SK-MEL-5 (cell line): ENCODE measurements at places on chromosomes 16 and 17. TPM values are rescaled to one million over a fixed set of nuclear protein-coding genes. Genes with fewer than 3 reads are reported as not detected.

DNA sequence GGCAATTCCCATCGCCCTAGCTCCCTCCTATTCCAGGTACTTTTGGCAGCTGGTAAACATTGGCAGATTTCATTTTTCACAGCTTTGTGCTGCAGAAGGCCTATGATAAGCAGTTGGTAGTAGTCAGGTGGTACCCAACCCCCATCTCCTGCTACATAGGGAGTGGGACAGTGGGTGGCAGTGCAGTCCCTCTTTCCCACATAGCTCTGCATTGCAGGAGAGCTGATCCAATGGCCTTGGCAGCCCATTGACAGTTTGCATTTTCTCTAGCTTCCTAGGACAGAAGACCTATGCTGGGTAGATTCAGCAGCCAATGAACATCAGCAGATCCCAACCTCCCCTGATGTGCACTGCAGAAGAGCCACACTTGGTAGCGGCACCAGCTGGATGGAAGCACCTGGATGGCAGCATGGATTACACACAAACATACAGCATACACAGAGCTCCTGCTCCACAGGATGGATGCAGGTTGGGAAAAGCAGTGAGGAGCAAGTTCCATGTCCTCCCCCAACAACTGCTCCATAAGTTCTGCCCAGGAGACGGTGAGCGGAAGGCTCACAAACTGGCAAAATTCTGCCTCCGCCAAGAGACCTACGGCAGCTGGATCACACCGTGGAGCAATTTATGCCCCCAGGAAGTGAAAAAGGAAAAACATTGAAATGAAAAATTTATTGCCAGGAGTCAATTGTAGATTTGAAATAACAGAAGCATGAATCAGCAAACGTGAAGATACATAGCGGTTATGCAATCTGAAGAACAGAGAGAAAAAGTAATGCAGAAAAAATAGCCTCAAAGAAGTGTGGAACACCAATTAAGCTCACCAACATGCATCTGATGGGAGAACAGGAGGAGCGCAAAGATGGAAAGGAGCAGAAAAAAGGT, 95.7 kb downstream of the CACNG1 start:
- peak; percentile 20 for DNase-seq

- no peak for DNase-seq
Measured at GRCh38 chr16:66388350-66389139, 22.1 kb downstream of the CDH5 start.

DNA sequence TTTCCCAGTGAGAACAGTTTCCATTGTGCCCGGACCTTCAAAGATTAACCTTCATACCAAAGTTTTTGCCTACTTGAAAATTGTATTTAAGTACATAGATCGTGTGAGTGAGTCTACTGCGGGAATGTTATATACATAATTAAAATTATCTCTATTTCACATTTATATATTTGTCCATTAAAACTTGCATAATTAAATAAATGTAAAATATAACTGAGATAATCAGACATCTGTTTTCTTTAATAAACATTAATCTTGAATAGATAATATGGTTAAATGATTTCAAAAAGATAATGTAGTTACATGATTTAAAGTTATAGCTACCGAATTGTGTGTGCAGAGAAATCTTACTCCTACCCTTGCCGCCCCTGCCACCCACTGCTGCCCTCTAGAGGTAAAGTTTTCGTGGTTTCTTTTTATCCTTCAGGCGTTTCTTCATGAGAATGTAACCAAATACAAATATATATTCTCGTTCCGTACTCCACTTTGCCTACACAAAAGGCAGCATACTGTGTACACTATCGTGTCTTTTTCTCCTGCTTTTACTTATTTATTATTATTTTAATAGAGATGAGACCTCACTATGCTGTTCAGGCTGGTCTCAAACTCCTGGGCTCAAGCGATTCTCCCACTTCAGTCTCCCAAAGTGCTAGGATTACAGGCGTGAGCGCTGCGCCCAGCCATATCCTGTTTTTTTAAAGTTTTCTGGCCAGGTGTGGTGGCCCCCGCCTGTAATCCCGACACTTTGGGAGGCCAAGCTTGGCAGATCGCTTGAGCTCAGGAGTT, 35.6 kb downstream of the RPA1 start:
- DNase-seq, result peak; percentile 74

DNA sequence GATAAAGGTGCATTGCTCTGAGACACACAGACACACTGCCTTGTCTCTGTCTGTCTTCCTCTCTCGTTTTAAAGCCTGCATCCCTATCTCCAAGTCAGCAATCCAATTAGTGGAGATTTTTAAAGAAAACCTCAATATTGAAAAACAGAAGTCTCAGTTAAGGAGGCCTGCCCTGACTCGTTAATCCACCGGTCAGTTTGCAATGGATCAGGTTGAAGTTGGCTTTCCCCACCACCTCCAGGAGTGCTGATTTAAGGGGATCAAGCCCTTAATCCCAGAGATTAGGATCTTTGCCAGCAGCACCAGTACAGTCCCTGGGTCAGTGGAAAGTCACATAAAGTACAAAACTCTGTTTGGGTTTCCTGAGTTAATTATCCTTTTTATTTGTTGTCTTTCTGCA, 271.1 kb upstream of the ASIC2 start:
- no peak for DNase-seq

DNA sequence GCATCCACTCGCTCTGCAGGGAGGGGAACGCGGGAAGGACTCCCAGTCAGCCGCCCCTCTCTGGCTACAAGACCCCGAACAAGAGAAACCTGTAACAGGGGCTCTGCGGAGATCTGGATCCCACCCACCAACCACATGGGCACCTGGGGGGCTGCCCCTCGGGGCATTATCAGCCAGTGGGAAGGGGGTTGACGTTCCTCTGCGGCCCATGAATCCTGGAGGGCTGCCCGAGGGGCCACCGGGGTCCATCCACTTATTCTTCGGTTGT, 1.8 kb upstream of the PCGF2 start:
- DNase-seq, result no peak

Gene LRRC36
- 0.64 and 1.1 TPM in 2 replicates for total RNA-seq

Gene ST6GALNAC1
- 0.79 and 1.7 TPM in 2 replicates for total RNA-seq

GRCh38 chr16:22618842-22619241, 108.2 kb downstream of the NPIPB5 start:
- no peak for DNase-seq

GRCh38 chr16:569445-570254, at the start of gene PIGQ:
Gene PIGQ, plus strand, starts transcription at chr16:569968. Its CDS starts 4,107 bp downstream, at chr16:574075.
- peak; percentile 40 for DNase-seq

Gene CD19
- total RNA-seq, result not detected in 2 replicates

Gene OTOP2
- not detected in 2 replicates for total RNA-seq

DNA sequence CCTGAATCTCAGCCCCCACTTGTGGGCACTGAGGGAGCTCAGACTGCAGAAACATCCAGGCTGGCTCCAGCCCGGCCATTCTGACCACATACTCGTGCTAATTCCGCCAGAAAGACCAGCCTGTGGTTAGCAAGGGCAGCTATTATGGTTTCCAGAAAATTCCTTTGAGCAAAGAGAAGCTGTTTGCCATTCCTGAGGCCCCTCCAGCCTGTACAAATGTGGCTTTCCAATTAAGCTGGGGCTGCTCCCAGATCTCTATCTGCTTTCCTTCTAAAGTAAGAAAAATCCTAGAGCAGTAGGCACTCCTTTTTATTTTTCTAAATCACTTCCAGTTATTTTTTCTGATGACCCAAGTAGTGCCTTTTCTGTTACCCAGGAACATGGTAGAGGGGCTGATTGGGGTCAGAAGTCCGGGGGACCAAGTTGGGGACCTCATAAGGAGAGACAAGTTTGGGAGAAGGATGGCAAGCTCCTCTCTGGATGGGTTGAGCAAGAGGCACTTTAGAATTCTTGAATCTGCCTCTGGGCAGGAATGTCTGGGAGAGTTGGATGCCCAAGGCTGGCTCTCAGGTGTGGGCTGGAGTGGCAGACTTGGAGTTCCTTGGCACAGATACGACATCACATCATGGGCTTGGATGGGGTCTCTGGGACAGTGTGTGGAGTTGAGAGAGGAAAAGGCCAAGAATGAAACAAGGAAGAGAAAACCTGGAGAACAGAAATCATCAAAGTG, 83.3 kb upstream of the TNRC6C start:
- no peak for DNase-seq

Gene GPR139
- not detected in 2 replicates for total RNA-seq

- DNase-seq, result no peak
Measured at GRCh38 chr16:63813862-63814261, 1308.0 kb downstream of the CDH11 start.

GRCh38 chr17:76599694-76600460, 14.2 kb upstream of the ST6GALNAC2 start:
- DNase-seq, result no peak

DNA sequence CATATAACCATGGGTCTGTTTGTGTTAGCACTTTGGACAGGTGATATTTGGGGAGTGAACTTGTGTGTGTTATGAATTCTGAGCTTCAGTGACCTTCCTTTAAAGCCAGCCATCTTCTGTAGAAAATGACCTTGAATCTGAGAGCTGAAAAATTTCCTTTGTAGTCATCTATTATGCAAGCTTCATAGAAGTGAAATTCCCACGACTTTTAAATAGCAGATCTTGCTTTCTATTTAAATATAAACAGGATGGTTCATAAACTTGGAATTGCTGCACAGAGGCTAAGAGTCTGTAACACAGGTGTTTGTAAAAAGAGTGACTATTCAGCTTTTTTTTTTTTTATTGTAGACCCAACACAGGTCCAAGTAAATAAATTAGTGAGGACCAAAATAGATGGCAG, 85.5 kb downstream of the MARCHF10 start:
- no peak for DNase-seq

Gene GSDMA
- total RNA-seq, result not detected in 2 replicates

Gene CCDC144A
- 0.61 TPM in 1 of 2 replicates, not detected in the other for total RNA-seq

DNA sequence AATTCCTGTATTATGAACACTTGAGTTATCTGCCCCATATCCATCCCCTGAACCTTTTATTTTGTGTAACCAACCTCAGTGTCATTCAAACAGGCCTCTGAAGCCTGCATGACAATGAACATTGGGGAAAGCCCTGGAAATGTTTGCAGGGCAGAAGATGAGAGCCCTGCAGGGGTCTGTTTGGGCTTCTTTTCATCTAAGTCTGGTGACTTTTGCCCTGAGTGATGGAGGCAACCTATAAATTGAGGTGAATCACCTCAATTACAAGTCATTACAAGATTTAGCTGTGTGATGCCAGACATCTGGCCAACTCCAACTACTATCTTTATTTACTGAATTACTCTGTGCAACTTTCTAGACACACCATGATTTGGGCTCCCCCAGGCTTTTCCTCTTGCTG, 189.2 kb downstream of the MAF start:
- no peak for DNase-seq

Gene SULT1A2
- total RNA-seq, result not detected in 2 replicates

DNA sequence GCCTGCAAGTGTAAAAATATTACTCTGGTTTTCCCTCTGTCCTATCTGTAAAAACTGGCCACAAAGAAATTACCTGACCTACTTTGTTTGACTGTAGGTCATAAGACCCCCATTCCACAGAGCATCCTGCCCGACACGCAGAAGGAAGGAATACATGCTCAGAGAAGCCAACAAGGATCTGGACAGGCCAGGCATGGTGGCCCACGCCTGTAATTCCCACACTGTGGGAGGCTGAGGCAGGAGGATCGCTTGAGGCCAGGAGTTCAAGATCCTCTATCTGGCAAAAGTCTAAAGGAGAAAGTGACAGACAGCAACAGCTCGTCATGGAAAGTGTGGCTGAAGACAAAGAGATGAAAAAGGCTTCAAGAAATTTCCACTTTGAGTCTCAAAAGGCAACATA, 78.2 kb upstream of the RNU2-1 start:
- DNase-seq, result no peak

DNA sequence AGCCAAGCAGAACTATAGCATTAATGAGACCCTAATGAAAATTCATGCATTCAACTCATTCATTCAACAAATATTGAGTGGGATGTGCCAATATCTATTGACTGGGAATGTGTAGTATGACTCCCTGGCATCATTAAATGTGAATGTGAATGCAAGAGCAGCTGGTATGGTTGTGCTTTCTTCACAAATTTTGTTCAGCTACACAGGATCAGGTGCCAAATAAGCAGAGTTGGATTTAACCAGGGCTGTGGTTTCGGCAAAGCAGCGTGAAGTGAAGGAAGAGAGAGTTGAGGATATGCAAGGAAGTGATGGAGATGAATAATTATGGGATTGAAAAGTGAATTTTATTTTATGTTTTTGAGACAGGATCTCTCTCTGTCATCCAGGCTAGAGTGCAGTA, 87.1 kb upstream of the HNF1B start:
- no peak for DNase-seq

Gene SLC5A2
- 0.05 and 0.53 TPM in 2 replicates for total RNA-seq

Gene DNAAF8
- total RNA-seq, result 0.11 and 0.19 TPM in 2 replicates

- no peak for DNase-seq
Measured at GRCh38 chr17:71234349-71234748, 886.5 kb upstream of the SOX9 start.

DNA sequence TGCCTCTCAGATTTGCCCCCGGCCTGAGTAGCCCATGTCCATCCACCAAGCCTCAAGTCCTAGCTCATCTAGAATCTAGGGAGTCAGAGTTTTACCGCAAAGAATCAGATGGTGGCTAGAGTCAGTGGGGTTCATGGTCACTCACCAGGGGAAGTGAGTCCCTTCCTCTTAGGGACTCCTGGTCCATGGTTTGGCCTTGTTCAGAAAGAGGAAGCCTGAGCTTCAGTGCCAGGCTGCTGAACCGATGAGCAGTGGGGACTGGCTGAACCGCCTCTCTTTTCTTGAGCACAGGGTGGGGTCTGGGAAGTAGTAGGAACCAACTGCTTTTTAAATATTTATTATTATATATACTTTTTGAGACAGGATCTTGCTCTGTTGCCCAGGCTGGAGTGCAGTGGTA, 160.3 kb downstream of the NTN1 start:
- DNase-seq, result no peak

DNA sequence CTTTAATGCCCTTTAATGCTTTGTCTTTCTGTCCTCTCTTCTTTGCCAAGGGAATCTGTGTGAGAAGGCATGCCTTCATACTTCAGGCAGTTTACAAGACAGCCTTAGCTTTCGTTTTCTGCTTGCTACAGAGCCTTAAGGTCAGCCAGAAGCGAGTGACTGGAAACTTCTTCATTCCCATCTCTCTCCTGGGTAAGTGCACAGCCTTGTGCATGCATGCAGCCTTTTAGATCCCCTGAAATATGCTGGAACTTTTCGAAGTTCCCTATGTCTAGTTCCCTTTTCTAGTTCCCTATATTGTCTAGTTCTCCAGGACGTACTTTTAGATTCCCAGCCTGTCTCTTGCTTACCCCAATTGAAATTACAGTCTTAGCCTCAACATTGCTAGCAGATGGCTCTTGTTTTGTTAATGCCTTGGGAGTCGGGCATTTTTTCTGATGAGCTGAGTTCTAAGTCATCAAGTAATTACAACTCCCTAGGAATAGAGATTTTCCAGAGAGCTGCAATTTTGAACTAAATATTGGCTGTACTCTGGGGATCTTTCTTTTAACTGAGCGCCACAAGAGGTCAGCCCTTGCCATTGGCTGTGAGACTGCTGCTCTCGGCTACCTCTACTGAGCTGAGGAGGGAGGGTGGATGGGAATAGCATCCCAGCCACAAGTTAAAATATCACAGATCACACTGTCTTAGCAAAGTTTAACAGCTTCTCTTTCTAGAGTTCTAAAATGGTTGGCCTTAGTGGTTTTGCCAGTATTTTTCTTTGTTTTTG, 22.7 kb upstream of the PPM1D start:
- DNase-seq, result peak; percentile 78
